T-helper 2 cell (primary cell): ENCODE measurements at places on chromosomes 1 and 21.

- DNase-seq: no peak
These were observed 34.9 kb downstream of the SYF2 start for GRCh38 chr1:25197235-25197975.

DNA sequence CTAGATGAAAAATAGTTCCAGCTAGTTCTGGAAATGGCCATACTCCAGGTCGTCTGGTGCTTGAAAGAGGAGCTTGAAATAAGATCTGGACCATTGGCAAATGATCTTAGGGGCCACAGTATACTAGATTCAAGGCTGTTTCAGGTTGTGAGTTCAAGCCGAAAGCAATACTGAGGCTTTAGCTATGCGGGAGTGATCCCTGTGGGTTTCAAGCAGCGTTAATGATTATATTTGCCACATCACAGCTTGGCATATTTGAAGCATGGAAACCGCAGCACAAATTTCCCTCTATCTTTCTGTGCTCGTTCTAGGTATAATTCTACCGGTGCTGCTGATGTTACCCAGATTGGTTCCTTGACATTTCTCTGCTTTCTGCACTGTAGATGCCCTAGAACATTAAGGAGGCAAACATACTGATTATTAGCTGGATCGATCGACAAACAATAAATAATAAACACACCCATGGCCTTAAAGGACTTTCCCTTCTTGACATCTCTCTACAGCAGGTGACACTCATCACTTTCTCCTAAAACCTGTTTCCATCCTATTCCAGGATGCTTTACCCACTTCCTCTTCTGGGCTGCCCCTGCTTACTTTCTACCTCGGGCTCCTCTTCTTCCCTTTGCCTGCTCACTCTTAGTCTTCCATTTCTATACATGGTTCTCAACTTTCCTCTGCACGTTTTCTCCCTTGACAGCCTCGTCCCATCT, 40.6 kb upstream of the LYST start:
- no peak for DNase-seq

DNA sequence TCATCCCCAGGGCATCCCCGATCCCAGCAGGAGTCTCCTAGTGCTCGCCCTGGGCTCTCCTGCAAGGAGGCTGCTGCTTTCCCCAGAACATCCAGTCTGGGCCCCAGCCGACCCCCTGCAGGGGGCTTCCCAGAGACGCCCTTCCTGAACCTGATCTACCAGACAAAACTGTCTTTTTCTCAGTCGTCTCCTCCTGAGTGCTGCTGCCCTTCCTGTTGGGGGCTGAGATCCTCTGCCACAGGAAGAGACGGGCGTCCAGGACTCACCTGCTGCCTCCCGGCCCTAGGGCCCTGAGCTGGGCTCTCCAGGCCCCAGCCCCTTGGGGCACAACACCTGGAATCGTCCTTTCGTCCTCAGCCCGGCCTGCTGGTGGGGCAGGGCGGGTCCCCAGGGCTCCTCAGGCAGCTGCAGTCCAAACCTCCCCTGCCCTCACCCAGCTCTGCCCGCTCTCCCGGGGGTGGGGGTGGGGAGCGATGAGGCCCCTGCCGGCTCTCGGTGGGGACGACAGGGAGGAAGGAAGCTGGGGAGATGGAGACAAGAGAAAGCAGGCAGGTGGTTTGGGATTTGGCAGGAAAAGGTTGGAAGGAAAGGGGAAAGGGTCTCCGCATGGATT, 36.9 kb downstream of the TP73 start:
- DNase-seq: no peak

DNA sequence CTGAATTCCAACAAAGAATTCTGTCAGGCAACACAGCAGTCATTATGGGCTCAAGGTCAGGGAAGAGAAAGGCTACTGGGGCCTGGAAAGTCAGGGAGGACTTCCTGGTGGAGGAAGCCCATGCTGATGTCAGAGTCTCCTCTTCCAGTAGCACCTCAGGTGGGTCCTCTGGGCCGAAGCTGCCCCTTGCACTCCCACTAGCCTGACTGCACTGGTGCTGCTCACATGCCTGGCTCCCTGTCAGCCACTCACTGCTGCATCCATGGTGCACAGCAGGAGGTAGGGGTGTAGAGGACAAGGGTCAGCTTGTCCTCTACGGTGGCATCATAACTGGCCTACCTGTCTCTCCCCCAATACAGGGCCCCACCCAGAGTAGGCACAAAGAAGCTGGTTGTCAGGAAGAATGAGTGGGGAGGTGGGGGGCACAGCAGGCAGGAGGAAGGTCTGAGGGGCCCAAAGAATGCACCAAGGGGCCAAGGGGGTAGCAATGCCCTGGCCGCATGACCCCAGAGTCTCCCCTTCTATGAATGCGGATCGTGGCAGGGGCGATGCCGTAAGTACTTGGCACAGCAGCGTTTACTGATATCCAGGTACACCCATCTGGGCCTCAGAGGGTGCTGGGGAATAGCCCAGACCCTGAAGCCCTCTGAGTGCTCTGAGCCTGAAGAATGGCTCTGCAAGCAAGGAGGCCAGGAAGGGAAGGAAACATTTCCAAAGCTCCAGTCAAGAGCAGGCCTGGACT, 80.3 kb downstream of the GLIS1 start:
- no peak for DNase-seq

DNA sequence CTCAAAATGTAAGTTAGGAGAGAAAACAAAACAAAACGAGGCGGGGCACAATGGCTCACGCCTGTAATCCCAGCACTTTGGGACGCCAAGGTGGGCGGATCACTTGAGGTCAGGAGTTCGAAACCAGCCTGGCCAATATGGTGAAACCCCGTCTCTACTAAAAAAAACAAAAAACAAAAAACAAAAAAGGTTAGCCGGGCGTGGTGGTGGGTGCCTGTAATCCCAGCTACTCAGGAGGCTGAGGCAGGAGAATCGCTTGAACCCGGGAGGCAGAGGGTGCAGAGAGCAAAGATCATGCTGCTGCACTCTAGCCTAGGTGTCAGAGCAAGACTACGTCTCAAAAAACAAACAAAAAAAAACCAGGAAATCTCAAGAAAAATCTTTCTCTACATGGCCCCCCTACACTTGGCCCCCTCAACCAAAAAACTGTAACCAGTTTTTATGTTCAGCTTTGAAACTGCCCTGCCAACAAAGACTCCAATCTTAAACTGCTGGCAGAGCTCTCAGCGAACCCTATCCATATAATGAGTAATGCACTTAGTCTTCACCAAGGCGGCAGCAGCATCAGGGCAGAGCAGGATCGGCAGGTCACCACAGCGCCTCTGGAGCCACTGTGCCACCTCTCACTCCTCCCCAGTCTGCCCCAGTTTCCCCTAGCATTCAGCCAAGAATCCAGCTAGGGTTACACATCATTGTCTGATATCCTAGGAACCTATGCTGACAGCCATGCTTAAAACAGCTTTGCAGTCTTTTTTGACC, 71.7 kb downstream of the JAK1 start:
- DNase-seq: no peak

GRCh38 chr1:110130989-110131388, 18.7 kb downstream of the UBL4B start:
- DNase-seq: no peak

- DNase-seq: no peak
These were observed 9.8 kb upstream of the ERMAP start for GRCh38 chr1:42807056-42807668.

DNA sequence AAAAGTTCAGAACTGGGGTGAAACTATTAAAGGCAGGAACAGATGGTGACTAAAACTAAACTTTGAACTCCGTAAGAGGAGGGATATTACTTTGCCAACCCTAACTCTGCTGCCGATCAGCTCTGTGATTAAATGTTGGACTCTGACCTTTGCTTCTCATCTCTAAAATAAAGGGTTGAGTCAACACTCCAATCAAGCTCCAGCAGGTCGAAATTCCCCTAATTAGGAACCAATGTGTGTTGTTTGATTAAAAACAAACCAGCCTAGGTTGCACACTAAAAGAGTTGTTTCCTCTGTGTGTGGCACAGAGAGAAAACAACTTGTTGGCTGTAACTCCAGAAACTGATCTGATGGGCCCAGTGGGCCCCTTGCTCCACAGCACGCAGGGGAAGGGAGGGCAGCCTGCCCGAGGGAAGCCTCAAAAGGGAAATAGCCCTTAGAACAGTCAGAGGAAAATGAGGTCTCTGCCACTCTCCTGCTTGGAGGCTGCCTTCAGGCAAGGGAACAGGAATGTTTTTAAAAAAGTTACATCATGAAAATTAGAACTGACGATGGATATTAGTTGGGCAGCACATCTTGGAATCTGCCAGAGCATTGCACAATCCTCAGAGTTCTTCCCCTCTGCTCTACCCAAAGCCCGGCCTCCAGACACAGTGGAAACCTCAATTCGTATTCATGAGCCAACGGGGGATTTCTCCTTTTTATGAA, 69.3 kb downstream of the KCTD3 start:
- no peak for DNase-seq

GRCh38 chr1:167412920-167413319, 105.4 kb downstream of the CD247 start:
- DNase-seq: no peak

GRCh38 chr1:14082331-14082730, 382.3 kb downstream of the PRDM2 start:
- DNase-seq: no peak

DNA sequence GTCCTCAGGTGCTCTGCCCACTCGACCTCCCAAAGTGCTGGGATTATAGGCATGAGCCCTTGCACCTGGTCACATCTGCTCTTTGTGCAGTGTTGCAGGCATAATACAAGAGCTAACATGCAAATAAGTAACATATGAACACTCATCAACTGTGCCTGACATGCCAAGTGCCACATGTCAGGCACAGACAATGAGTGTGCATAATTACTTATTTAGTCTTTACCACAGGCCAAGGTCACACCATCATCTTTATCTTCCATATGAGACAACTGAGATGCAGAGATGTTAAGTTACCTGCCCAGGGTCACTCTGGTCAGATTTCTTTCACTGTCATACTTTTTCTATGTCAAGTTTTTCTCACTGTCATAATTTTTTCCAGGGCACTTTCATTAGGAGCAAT, 126.1 kb downstream of the PPIAL4G start:
- DNase-seq: no peak

- no peak for DNase-seq
These were observed 260.6 kb upstream of the VAMP3 start for GRCh38 chr1:7510389-7510931.

DNA sequence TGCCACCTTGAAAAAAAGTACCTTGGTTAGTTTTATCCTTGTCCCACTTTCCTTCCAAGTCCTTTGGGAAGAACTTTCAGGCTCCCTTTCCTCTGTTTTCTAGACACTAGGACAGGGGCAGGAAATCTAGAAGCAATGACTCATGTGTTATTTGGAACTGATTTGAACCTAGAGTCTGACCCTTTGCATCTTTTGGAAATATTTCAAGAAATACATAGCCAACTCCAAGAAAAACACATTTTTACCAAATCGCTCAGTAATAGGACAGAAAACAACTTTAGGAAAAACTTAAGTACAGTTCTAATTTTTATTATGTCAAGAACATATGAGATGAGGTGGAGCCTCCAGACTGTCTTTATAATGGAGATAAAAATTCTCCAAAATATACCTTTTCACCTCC, 292.4 kb downstream of the PTBP2 start:
- no peak for DNase-seq

- DNase-seq: no peak
These were observed 23.5 kb downstream of the SMYD3 start for GRCh38 chr1:246483569-246483933.
